Hematopoietic multipotent progenitor cell treated with erythropoietin and hydrocortisone succinate and interleukin-3 and kit ligand, for 8 days (in vitro differentiated cells): ENCODE measurements at places on chromosomes 6 and 20.

DNA sequence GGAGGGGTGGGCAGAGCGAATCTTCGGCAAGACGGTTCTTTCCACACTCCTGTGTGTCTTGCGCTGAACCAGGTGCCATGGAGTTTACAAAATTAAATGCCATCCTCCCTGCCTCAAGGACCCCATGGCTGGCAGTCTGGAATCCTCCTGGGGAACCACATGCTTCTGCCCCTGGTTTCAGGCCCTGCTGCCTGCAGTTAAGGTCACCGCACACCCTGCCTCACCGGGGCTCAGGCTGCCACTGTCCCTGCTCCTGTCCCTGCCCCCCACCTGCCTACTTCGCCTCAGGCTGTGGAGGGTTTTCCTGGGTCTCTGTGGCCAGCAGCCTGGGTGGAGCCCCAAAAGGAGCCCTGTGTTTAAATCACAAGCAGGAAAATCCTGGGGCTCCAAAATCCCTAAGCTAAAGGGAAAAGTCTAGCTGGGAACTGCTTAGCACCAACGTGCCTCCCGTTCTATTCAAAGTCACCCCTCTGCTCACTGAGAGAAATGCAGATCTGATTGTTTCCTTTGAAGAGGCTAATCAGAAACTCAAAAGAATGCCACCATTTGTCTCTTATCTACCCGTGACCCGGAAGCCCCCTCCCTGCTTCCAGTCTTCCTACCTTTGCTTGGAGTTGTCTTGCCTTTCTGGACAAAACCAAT lies 10.6 kb upstream of the TTLL2 start:
- no peak for DNase-seq

- no peak for DNase-seq
Measured at GRCh38 chr20:62111148-62111547, 11.1 kb upstream of the LSM14B start.

DNA sequence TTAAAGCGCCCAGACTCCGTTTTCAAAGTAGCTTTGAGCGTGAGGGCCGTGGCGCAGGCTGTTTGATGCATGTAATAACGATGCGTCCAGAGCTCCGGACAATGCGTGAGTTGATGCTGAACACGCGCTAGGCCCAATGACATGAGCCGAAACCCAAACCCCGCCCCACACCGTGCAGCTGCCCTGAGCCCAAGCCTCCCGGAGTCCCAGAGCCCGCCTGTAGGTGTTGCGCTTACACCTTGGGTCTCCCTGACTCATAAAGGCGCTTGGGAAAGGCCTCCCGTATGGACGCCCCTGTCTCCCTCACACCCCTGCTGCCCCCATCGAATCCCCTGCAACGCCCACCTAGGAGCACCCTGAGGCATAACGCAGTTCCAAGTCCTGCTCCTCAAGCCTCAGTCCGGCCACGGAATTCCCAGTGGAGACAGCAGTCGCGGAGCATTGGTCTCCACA lies 87.6 kb downstream of the ERMARD start:
- DNase-seq = no peak

- DNase-seq = no peak
Measured at GRCh38 chr20:23007886-23008655, 27.0 kb upstream of the SSTR4 start.

GRCh38 chr6:210778-211374 lies 81.4 kb upstream of the DUSP22 start:
- DNase-seq = no peak

- DNase-seq = no peak
Measured at GRCh38 chr6:158910484-158911440, 89.2 kb downstream of the RSPH3 start.

- no peak for DNase-seq
Measured at GRCh38 chr20:49729780-49730179, 16.1 kb upstream of the B4GALT5 start.

- peak; percentile 47 for DNase-seq
Measured at GRCh38 chr6:108570517-108570916, 9.8 kb downstream of the FOXO3 start.

GRCh38 chr6:21586740-21587178 lies 6.8 kb upstream of the SOX4 start:
- DNase-seq = no peak

DNA sequence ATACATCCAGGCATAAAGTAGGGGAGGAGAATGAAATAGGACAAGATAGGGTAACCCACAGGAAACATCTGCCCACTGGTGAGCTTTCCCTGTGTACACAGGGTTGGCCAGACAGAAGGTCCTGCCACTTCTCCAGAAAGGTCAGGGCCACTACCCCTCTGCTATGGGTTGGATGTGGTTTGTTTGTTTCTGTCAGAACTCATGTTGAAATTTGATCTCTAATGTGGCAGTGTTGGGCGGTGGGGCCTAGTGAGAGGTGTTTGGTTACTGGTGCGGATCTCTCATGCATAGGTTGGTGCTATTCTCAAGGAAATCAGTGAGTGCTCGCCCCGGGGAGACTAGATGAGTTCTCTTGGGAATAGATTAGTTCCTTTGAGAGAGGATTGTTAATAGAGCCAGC lies 15.6 kb upstream of the MAS1 start:
- no peak for DNase-seq

GRCh38 chr6:117550618-117551242 lies 51.6 kb downstream of the GOPC start:
- DNase-seq = no peak

GRCh38 chr6:42925248-42925857 lies 3.9 kb upstream of the CNPY3 start:
- DNase-seq = no peak

- DNase-seq = no peak
Measured at GRCh38 chr6:6729971-6730370, 141.5 kb downstream of the LY86 start.

DNA sequence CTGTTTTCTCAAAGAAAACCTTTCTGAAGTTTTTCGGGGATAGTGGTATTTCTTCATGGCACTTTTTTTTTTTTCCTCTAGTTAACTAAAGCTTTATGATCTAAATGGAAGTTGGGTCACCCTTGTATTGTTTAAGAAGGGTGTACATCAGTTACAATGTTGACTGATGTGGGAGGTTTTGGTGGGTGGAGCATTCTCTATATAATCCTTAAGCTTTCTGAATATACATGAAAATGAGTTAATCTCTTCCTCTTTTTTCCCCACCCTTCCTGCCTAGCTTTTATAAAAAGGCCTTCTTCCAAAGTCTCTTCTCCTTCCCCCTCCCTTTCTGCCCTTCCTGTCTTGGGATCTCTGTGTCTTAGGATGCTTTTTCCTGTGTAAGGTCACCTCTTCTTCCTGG lies 47.2 kb downstream of the DHX35 start:
- DNase-seq = no peak

DNA sequence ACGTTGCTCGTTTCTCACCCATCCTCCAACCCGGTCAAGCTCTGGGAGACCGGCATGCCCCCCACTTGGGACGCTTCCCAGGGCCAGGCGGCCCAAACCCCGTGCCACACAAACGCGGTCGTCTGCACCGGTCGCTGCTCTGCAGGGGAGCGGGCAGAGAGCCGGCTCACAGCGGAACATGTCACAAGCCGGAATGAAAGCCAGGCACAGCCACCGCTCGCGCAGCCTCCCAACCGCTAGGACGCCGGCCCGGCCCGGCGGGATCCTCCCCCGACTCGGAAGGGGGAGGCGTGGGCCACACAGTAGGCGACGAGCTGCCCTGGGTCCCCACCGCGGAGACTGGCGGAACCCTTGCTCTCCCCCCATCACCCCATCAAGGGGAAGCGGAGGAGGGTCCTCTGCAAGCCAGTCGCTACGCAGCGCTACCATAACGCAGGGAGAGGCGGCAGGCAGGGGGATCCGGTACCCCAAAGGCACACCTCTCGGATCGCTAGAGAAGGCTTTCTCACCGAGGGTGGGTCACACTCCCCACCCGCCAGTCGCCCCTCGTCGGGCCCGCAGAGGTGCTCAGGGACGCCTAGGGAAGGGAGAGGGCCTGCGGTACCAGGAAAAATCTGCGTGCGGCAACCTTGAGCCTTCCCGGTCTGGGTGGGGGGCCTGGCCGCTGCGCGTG lies 768.4 kb upstream of the DEFB115 start:
- DNase-seq = no peak

GRCh38 chr20:50589548-50590347 lies 79.6 kb downstream of the PTPN1 start:
- DNase-seq = no peak

GRCh38 chr20:45304464-45304999 lies 2.1 kb upstream of the RBPJL start:
- no peak for DNase-seq

DNA sequence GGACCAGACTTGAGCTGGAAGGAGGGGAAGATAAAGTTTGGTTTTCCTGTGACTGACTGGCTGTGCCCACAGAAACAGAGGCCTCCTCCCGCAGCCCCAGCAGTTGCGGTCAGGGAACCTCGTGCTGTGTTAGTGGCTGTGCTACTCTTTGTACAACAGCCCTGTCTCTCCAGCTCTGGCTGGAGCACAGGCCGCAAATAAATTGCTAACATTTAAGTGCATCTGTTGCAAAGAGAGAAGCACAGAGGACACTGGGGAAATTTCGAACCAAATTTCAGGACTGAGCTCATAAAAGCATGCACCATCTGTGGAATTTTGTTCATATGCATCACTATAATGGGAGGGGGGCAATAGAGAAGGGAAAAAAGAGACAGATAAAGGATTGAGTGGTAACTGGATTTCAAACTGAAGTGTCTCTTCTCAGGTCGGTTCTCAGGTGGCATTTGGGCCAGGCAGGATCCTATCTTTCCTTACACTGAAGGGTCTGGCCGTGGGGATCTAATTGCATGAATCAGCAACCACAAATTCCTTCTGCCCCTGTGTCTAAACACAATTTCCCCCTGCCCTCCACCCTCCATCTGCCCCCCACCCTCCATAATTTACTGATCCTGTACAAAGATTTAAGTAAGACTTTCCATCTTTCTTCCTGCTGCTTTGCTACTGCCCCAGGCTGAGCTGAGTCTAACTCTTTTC lies 88.9 kb upstream of the ATXN1 start:
- peak; percentile 55 for DNase-seq

DNA sequence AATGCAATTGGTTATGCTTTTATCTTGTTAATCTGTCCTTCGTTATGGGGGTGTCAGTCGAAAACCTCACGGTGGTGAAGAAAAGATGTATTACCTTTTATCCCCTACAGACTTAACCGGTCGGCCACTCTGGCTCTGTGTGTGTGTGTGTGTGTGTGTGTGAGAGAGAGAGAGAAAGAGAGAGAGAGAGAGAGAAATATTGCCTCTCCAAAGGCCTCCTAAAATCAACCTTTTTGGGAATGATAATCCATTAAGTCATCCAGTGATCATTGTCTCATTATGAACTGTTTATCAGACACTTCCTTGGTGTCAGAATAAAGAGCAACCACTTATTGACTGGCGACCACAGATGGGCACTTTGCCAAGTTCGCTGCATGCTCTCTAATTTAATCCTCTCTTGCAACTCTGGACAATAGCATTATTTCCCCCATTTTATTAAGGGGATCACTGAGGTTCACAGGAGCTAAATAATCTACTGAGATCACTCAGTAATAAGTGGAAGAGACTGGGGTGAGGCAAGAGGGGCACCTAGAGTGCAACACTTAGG lies 30.7 kb downstream of the SLC35D3 start:
- peak; percentile 65 for DNase-seq

DNA sequence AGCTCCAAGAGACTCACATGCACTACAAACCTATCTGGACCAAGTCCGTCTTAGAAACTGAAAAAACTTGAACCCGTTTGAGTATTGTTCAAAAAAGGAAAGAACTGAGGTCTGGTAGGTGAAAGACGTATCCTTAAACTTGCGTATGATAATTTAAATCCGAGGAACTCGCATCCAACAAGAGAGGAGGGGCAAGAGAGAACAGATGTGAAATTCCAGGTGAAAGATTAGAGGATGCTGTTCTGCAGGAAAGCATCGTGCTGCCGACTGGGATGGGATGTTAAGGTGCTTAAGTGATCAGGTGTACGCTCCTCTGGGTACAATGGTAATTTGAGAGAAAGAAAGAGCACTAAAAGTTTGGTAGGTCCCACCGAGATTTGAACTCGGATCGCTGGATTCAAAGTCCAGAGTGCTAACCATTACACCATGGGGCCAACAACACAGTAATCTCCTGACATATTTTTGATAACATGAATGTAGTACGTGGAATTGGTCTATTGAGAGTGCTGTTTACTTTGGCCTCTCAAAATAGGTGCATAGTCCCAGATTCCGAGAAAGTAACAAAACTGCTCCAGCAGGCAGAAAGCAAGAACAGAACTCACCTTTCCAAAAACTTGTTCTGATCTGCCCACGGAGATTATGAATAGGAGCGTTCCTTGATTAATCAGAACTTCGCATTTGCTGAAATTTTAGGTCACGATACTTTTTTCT lies 53.5 kb upstream of the BTN3A2 start:
- peak; percentile 91 for DNase-seq

- no peak for DNase-seq
Measured at GRCh38 chr6:25623879-25624278, 28.1 kb upstream of the SCGN start.

DNA sequence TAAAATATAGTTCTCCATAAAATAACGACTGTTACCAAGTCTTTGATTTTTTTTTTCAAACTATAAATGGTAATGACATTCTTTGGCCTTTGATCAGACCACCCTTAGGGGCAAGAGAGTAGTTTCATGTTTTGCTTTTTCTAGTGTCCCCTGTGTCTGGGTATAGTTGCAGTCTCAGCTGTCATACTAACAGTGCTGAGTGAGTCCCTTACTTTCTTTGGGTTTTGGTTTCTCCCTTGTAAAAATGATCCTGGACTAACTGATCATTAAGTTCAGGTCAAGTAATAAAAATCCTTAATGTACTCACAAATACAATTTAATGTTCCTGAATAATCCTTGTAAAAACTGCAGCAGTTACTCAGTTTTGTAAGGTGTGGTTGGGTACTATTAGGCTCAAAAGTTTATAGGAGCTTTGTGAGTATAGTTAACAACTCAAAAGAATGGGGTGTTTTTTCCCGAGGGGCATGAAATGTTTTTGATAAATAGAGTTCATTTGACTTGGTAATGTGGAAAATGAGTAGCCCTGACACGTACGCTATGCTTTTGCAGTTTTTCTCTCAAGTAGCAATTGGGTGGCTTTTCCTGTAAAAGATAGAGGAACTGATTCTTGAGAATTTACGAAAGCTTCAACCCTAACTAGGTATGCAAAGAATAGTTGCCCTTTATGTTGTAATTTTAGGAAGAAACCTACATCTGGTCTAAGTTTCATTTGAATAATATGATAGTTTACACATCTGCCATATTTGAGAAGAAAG lies 6.2 kb downstream of the PTPN1 start:
- DNase-seq = no peak

DNA sequence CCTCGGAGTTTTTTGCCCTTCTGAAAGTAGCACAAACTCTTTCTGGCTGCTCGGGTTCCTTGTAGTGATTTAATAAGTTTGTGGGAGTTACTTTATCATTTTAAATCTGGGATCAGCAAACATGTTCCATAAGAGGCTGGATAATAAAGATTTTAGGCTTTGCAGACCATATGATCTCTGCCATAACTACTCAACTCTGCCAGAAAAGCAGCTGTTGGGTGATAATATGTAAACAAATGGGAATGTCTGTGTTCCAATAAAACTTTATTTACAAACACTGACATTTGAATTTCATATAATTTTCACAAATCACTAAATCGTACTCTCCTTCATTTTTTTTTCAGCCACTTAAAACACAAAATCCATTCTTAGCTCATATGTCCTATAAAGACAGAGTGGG lies 3.9 kb upstream of the STMND1 start:
- no peak for DNase-seq
